ENCODE measurements at places on chromosomes 13 and 19.
A peak's percentile ranks its signal among the peaks of the same experiment; 100 is the strongest.

- no peak for DNase-seq
These were observed 61.9 kb downstream of the THSD1 start for GRCh38 chr13:52344108-52344507.

- no peak for DNase-seq
These were observed 33.0 kb downstream of the KPNA3 start for GRCh38 chr13:49759503-49759902.

- DNase-seq: peak; percentile 69
These were observed 75.4 kb downstream of the PEG3 start for GRCh38 chr19:56765137-56765536.

DNA sequence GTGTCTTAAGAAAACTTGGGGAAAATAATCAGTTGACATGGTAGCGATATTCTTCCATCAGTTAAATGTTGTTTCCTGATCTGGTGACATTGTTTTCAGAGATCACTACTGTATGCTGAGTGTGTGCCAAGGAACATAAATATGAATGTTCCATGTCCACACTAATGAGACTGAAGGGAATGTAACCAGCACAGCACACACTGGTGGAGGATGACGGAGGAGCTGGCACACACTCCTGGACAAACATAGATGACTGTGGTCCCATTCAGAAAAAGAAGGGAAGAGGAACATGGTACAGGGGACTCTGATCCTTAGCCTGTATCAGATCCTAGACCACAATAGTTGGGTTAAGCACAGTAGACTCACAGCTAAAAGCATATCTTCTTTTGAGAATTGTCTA is 574.8 kb downstream of the MYO16 start:
- no peak for DNase-seq

GRCh38 chr13:67632590-67632989 is 402.5 kb upstream of the PCDH9 start:
- no peak for DNase-seq

DNA sequence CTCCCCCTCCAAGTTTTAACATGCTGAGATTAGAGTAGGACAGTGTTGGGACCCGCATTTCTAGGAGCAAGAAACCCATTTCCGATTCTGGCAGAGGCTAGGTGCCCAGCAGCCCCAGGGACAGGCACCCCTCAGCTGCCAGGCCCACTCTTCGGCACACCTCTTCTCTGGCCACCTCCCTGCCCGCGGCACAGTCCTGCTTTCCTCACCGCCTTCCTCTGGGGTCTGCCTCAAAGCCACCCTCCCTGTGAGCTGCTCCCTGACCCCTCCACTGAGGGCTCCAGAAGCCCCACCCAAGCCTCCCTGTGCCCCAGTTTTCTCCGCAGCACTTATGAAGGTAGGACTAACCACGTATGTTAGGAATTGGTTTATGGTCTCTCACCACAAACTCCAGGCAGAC is 79.9 kb downstream of the STK24 start:
- DNase-seq: no peak

GRCh38 chr13:87426742-87427141 is 244.4 kb upstream of the SLITRK5 start:
- DNase-seq: no peak

- no peak for DNase-seq
These were observed 2.6 kb upstream of the DHRS12 start for GRCh38 chr13:51806566-51806965.

GRCh38 chr19:33520048-33520643 is 1.4 kb downstream of the PEPD start:
- DNase-seq: no peak

DNA sequence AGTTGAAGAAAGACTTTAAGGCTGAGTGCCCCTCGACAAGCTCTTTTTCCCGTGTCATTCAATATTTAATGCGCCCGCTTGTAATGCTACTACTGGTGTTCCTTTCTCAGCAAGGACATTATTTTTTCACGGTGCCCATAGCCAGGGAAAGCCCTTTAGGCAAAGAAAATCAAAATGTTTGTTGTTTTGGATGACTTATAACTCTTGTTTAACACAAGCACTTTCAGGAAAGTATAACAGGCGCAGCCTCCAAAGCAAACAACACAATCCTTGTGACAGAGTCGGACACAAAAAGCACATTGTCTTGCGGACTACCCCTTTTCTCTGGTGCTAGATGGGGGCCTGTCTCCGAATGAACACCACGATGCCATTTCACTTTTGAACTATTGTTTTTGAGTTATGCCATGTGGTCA is 12.4 kb downstream of the ZIC5 start:
- DNase-seq: no peak

- DNase-seq: no peak
These were observed 50.9 kb downstream of the CCDC70 start for GRCh38 chr13:51912511-51913225.

DNA sequence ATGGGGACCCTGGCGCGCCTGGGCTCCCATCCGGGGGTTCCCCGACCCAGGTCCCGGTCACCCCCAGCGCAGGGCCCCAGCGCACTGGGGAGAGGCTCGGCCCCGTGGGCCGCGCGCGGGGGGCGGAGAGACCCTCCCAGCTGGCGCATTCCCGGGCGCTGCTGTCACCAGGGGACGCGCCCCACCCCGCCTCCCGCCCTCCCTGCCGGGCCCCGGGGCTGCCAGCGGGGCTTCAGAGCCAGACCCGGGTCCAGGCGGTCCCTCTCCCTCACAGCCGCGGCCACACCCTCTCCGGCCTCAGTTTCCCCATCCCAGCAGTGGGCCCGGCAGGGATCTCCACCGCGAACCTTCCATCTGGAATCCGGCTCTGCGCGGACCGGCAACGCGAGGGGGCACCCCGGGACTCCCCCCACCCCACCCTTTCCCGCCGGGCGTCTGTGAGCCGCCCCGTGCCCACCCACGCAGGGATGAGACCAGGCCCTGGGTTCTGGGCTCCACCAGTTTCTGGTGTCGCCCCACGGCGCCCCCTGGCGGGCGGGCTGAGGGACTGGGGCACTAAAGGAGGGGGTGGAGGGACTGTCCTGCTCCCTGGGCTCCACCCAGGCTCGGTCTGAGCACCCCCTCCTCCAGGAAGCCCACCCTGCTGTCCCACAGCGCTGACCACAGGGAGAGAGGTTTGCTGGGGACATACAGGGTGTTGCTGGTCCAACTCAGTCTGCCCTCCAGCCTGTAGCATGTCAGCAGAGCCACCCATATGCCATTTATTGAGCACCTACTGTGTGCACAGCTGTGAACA is 878 bp upstream of the ADAMTSL5 start:
- DNase-seq: no peak

DNA sequence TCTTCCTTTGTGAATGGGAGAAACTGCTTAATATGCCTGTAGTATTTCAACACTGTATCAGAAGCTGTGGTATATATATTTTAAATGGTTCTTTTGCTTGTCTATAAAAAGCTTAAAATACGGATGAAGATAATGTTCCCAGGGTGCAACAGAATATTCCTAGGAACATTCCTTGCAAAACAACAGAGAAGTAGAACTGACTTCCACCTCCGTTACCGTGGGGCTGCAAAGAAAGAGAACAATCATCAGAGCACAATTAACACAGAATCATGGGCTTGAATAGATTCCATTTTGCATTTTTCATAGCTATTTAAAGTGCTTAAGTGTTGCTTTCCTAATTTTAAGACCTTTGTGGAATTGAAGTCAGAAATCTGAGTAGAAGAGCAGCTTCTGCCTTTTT is 1227.7 kb downstream of the EFNB2 start:
- DNase-seq: no peak

GRCh38 chr13:98450539-98451111 is 126.3 kb downstream of the STK24 start:
- DNase-seq: peak; percentile 36

GRCh38 chr19:51387924-51388389 is at the start of gene LIM2:
Gene LIM2 (minus strand): TSS chr19:51387974. CDS start chr19:51387443, 531 bp downstream.
- no peak for DNase-seq

GRCh38 chr19:926589-927350 is 935 bp downstream of the ARID3A start:
- DNase-seq: peak; percentile 50

DNA sequence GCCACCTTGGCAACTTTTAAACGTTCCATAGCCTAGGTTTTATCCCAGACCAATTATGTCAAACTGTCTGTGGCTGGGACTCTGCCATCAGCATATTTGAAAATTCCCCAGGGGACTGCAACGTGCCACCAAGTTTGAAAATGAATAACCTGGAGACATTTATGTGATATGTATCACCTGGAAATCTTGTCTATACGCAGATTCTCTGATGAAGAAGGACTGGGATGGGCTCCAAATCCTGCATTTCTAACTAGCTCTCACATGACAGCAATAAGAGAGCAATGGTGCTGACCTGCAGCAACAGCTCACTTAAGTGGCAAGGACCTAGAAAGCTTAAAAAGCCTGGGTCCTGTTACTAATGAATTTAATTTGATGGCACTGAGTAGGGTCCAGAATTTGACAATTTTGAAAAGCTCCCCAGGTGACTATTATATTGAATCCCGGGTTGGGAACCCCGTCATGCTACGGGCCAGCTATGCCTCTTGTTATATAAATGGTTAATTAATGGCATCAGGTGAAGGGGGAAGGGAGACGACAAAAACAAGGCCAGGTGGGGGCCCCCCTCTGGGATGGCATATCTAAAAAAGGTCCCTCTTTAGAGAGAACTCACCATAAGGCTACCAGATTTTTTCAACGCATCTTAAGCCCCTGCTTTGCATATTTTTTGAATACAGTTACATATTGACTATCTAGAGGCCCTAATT is 213.7 kb downstream of the ZIC5 start:
- DNase-seq: no peak

GRCh38 chr13:37429976-37430375 is 168.6 kb downstream of the POSTN start:
- no peak for DNase-seq

GRCh38 chr13:41693434-41693833 is 236.1 kb downstream of the RGCC start:
- no peak for DNase-seq

GRCh38 chr19:2188708-2189385 is 25.1 kb downstream of the DOT1L start:
- DNase-seq: no peak

GRCh38 chr19:12270854-12271253 is 23.8 kb downstream of the ZNF44 start:
- no peak for DNase-seq

DNA sequence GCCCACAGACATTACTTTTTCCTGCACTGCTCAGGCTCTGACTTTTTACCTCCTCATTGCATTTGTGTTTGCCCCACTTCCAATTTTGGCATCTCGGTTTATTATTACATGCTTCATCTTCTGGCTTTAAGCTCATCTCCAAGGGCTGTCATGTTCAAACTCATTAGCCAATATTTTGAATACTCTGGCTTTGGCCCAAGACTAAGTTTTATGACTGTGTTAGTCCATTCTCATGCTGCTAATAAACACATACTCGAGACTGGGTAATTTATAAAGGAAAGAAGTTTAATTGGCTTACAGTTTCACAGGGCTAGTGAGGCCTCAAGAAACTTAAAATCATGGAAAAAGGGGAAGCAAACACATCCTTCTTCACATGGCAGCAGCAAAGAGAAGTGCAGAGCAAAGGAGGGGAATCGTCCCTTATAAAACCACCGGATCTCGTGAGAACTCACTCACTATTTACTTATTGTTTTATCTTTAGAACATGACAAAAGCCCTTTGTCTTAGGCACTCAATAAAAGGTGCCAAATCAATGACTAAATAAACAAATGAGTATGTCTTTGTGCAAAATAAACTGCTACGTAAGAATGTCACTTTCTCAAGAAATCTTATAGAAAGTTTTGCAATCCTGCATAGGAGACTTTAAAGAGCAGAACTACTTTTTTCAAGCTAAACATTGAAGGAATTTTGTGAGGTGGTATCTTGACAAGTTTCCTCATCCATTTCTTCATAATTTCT is 233.4 kb upstream of the SPRY2 start:
- DNase-seq: no peak

GRCh38 chr13:39306639-39307589 is 268.7 kb downstream of the NHLRC3 start:
- no peak for DNase-seq

DNA sequence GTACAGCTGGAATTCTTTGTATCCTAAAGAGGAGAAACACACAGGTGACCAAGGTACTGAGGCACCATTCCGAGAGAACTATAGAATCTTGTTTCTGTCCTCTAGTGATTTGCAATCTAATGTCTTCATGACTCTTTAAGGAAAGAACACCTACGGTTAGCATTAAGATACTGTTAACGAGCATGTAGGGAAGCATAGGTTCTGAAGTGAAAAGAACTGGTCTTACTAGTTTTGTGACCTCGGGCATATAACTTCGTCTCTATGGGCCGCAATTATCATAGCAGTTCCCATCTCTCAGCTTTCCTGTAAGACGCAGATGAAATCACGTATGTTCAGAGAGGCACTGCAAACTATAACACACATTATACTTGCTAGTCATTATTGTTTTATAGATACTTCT is 193.0 kb upstream of the NBEA start:
- DNase-seq: no peak

GRCh38 chr13:21671620-21672286 is 880 bp downstream of the FGF9 start:
- no peak for DNase-seq

GRCh38 chr19:19232261-19232721 is 20.5 kb downstream of the NCAN start:
- DNase-seq: no peak

DNA sequence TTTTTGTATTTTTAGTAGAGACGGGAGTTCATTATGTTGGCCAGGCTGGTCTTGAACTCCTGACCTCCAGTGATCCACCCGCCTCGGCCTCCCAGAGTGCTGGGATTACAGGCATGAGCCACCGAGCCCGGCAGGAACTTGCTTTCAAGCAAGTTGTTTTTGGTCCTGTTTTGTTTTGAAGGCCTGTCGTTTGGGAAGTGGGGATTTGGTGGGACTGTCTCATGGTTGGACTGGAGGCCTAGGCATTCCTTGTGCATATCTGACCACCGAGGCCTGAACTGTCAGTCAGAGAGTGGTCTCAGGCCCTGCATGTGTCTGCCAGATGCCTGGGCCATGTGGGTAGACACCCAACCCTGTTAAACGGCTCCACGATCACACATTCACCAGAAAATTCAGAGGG is 26.3 kb downstream of the UBXN6 start:
- no peak for DNase-seq

GRCh38 chr13:52454459-52454819 is 839 bp upstream of the CKAP2 start:
- no peak for DNase-seq

- DNase-seq: no peak
These were observed 10.1 kb downstream of the OR1I1 start for GRCh38 chr19:15091918-15092753.

Data from C1 segment of cervical spinal cord (tissue), 14 donors.